GM12892 (cell line): ENCODE measurements at places on chromosomes 1 and 21.
A peak's percentile ranks its signal among the peaks of the same experiment; 100 is the strongest.

GRCh38 chr1:205921570-205921909, 21.7 kb downstream of the SLC26A9 start:
- DNase-seq: no peak

- no peak for DNase-seq
Observed at GRCh38 chr1:45552331-45552730, 1.7 kb downstream of the AKR1A1 start.

- DNase-seq: no peak
Observed at GRCh38 chr1:163056831-163057230, 12.3 kb upstream of the RGS4 start.

GRCh38 chr1:245046769-245047168, 108.0 kb upstream of the KIF26B start:
- DNase-seq: no peak

- DNase-seq: peak; percentile 56
Observed at GRCh38 chr1:2046174-2046917, 3.9 kb upstream of the PRKCZ start.

GRCh38 chr1:204959374-204959773, 83.6 kb upstream of the CNTN2 start:
- no peak for DNase-seq

GRCh38 chr1:181349512-181349911, 133.8 kb upstream of the CACNA1E start:
- DNase-seq: no peak

GRCh38 chr1:67019600-67020136, 34.3 kb downstream of the SLC35D1 start:
- no peak for DNase-seq

- DNase-seq: no peak
Observed at GRCh38 chr1:186498695-186499389, 37.9 kb upstream of the PDC start.

DNA sequence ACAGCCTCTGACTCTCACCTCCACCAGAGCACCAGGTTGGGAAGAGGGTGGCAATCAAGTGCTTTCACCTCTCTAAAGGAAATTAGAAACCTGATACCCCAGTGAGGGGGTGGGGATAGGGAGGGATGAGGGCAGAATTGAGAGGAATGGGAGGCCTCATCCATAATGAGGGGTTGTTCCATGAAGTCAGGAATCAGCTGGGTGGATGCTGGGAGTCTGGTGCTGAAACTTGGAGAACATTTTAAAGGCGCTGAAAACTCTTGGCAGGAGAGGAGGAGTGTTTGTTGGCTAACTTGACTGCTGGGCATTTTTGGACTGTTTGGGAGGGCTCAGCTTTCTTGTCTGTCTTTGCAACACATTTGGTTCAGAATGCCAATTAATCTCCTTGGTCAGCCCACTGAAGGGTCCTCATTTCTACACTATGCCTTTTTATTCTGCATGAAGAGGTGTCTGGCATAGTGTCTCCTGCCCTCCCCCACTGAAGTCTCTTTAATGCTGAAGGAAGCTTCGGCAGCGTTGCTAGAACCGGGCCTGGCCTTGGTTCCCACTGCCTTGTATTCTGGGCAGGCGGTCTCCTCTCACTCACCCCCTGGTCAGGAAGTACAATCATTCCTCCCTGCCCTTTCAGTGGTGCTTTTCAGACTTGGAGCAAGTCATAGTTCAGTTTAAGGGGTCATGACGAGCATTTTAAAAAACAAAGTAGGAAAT, 2.2 kb downstream of the PHGDH start:
- DNase-seq: no peak

GRCh38 chr1:243942196-243943150, 92.4 kb upstream of the AKT3 start:
- no peak for DNase-seq

- peak; percentile 62 for DNase-seq
Observed at GRCh38 chr1:44842862-44843655, at the start of gene PTCH2. Gene PTCH2, minus strand, starts transcription at chr1:44843253. Its CDS starts 321 bp downstream, at chr1:44842932.

DNA sequence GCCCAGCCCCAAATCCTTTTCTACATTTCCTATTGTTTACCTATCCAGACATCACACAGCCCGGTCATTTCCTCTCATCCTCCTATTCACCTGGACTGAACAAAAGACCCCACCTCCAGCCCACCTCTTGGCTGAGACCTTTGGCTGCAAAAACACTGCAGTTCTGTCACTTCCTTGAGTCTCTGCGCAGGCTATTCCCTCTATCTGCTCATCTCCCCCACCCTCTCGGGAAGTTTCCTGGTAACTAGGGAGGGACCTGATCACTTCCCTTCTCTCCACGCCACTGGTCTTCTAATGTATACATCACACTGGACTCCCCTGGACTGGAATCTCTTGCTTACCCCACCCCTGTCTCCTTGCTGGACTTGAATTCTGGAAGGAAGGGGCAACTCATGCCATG, 5.3 kb downstream of the HTR1D start:
- DNase-seq: no peak

GRCh38 chr21:28127175-28127785, 865.4 kb downstream of the LTN1 start:
- no peak for DNase-seq

DNA sequence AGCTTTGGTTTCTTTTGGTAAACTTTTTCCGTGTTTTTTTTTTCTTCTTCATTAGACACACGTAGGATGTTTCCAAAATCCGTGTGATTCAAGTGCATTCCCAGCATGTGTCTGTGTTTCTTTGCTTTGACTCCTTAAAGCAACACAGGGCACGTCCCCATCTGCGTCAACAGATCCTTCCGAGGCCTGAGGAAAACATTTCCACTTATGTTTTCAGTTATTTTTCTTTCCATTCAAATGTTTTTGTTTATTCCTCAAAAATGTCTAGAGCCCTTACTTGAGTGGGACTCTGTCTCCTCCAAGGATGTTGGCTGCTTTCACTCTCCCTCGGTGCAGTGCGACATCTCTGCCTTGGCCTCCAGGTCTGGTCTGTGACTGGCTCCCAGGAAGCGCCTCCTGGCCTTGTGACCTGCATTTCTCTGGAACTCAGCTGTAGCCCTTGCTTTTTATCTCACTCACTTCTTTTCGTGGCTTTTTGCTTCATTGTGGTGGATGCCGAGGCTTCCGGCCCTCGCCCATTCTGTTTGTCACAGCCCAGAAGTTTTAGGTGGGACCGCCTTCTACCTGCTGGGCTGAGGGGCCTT, 31.3 kb upstream of the SLC19A1 start:
- no peak for DNase-seq

DNA sequence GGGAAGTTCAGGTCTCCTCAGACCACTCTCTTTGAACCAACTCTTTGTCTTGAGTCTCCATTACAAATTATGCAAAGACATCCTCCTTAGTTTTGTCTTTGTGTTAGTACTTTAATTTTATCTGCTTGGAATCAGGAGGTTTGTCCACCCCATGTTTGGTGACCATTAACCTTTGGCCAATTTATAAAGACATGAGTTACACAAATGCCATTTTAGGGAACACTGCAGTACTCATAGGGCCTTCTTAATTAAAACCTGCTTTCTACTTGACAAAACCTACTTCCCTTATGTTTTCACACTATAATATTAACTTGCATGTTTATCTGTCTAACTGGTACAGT, 7.9 kb upstream of the CDC73 start:
- no peak for DNase-seq

GRCh38 chr21:39064325-39065012, 118.8 kb downstream of the PSMG1 start:
- no peak for DNase-seq

- DNase-seq: no peak
Observed at GRCh38 chr1:938711-939489, 15.2 kb downstream of the SAMD11 start.

- DNase-seq: no peak
Observed at GRCh38 chr1:6724517-6725141, 23.0 kb upstream of the DNAJC11 start.

- no peak for DNase-seq
Observed at GRCh38 chr1:231317306-231318014, 20.2 kb downstream of the EXOC8 start.

- no peak for DNase-seq
Observed at GRCh38 chr1:30144831-30145230, 578.6 kb downstream of the MATN1 start.

DNA sequence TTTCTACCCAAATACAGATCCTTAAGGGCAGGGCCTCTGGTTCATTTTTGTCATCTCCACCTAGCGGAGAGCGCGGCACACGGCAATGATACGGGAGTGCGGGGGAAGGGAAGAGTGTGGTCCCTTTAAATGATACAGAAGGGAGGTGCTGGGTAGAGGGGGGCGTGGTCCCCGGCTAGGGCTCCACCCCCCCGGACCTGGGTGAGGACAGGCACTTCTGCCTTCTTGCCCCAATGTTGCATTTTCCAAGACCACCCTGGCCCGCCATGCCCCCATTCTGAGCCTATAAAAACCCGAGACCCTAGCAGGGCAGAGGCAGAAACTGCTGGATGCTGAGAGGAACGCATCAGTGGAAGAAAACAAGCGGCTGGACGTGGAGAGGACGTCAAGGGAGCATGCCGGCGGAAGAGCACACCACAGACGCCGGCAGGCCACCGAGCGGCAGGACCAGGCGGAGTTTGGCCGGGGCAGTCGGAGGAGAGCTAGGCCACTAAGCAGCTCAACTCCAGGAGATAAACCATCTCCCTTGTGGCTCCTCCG, 30.0 kb downstream of the LRRC3 start:
- no peak for DNase-seq

GRCh38 chr1:145711213-145711651, 4.1 kb upstream of the PDZK1 start:
- no peak for DNase-seq

DNA sequence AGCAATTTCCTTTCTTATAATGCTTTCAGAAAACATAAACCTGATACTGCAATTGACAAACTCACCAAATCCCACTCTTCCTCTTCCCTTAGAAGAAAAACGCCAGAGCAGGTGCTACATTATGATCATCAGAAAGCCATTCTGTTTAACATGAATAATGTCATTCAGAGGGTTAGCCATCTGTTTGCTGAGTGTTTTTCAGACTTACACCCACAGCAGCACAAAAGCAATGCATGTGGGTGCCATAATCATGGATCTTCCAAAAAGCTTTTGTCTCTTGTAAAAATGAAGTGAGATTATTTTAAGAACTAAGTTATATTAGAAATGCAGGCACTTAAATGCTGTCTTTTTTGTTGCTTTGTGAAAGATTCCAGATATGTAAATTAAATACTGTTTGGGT, 204.6 kb upstream of the TMPRSS15 start:
- no peak for DNase-seq

DNA sequence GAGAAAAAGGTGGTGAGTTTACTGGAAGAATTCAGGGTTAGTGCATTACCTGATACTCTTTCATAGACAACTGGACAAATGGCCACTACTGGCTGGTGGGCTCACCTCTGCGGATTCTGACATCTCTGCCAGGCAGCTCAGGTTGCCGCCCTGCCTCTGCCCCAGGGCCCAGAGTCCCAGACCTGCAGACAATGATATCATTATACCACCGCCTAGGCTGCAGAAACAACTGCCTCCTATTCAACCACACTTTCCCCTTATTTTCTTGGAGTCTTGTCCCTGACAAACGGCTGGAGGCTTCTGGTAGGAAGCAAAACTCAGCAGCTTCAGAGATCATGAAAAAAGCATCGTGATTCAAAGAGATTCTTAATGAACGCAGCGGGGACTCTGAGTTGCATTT, 37.0 kb downstream of the IRF2BP2 start:
- no peak for DNase-seq

DNA sequence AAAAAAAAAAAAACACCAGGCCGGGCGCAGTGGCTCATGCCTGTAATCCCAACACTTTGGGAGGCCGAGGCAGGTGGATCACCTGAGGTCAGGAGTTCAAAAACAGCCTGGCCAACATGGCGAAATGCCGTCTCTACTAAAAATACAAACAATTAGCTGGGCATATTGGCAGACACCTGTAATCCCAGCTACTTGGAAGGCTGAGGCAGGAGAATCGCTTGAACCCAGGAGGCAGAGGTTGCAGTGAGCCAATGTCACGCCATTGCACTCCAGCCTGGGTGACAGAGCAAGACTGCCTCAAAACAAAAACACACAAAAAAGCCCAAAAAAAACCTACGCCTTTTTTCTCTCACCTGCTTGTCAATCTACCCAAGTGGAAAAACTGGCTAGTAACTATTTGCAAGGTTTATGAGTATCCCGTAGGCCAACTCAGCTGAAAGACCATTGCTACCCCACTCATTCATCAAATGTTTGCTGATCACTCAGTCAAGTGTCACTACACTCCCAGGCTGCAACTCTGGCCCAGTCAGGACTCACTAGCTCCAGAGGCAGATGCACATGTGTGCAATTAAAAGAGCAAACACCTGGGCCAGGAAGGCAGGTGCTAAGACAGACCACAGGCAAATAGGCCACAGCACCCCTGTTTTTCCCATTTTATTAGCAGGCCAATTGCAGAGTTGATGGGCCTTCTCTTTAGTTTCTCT, 2.0 kb downstream of the CSRP1 start:
- DNase-seq: no peak

DNA sequence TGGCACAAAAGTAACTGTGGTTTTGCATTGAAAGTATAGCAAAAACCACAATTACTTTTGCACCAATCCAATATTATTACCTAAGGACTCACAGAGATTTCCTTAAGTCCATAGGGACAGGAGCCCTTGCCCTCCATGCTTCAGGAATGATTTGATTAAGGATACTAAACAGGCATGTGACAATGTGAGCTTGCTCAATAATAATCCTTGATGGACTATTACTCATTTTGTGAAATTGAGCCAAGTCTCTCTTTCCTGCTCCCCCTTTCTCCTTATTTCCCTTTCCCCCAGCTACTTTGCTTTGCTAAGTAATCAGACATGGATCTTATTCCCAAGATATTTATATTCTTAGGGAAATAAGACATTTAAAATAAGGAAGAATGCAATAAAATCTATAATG, 21.6 kb upstream of the RGL1 start:
- DNase-seq: no peak

DNA sequence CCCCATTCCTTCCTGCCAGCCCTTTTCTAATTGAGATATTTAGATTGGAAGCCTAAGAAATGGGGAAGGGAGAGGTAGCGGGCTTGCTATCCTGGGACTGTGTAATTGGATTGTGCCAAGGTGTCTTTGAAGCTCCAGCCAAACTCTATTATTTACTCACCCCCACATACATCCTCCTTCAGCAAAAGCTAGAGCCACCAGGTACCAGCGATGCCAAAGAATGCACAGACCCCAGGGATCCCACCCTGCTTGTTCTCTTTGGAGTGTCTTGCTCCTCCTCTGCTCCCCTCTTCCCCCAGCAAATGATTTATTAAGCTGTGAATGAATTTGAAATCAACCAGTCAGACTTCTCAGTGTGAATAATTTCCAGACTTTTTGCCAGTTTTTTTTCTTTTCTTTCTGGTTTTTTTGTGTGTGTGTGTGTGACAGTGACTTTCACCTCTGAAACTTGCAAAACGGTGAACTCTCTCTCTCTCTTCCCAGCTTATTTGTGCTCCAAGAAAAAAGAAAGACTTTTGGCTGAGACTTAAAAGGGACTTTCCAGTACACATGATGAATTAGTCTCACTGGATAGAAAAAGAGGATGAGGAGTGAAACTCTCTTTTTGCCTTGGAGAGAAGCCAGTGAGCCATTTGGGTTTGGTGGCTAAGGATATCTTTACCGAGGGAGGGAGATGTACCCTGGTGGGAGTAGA, 1.8 kb downstream of the VASH2 start:
- DNase-seq: no peak
